ENCODE measurements at places on chromosomes 16 and 17. TPM values are rescaled to one million over a fixed set of nuclear protein-coding genes. Genes with fewer than 3 reads are reported as not detected.

DNA sequence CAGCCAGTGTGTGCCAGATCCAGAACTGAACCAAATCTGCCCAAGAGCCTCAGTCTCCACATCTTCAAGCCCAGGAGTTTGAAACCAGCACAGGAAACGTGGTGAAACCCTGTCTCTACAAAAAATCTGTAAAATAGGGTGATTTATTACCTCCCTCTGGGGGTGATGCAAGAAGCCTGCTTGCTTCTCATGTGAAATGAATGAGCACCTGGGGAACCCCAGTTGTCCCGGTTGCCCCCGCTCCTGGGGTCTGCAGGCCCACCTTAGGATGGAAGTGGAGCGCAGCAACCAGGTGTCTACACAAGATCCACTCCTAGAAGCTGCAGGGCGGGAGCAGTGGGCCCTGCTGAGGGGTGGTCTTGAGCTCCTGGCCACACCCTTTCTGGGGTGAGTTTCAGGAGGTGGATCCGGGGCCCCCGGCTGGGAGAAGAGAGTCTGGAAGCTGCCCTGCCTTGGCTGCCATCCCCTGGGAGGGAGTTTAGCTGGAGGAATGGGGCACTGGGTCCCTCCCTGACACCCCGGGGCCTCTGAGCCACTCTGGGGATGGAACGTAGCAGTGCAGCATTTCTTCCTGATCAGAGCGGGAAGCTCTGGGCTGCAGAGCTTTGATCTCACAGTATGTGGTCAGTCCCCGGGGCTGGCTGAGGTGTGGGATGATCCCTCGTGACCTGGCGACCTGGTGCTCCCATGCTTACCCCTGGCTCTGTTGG, 117.8 kb downstream of the RAB11FIP4 start:
- DNase-seq = no peak

DNA sequence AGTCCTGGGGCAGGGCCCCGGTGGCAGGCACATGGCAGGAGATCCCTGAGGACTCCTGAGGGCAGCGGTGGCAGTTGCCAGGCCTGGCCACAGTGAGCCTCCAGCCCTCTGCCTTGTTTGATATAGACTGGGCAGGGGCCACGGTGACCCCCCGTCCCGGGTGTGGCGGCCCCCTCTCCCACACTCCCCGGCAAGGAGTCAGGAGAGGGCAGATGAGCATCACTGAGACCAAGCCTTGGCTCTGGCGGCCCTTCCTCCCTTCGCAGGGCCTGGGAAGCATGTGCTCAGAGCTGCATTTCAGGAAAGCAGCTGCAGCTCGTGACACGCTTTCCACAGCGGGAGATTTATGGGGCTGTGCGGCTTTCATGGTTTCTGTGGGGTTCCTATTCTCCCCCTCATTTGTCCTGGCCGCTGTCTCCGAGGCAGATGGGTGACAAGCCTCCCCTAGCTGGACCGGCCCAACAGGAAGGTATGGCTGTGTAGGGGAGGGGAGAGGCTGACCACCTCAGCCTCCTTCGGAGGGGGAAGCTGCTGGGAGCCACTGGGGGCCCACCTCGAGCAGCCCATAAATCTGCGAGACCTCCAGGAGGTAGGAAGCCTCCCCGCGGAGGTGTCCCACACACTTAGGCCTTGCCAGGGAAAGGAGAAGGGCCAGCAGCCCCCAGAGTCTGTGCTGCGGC, 211.4 kb downstream of the NTN1 start:
- no peak for DNase-seq

DNA sequence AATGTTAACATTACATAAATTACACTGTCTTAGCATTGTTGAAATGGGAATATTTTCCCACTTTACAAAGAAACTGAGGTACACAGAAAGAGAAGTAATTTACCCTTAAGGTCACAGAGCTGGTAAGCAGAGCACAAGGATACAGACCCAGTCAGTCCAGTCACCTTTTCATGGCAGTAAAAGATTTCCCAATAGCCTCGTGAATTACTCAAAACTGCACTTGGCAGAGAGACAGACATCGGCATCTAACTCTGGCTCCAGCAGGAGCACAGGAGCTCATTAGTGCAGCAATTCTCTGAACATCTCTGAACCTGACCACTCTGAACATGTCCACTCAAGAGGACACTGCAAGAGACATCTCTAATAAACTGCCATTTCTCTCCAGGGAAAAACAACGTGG, 3.1 kb downstream of the TEX2 start:
- DNase-seq = peak; percentile 61

DNA sequence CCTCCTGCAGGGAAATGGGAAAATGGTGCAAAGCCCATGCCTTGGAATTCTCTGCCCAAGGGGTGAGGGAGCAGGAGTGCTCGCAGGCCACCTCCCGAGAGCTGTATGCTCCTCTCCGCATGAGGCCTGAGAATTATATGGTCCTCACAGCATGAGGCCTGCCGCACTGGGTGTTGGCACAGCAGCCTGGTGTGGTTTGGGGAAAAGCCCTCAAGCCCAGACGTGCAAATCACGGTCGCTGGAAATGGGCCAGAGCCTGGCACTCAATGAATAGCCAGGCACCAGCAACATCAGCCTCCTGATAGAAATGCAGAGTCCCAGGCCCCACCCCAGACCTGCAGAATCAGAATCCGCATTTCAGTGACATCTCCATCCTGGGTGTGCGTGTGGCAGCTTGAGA, 156.4 kb upstream of the FOXF1 start:
- no peak for DNase-seq

DNA sequence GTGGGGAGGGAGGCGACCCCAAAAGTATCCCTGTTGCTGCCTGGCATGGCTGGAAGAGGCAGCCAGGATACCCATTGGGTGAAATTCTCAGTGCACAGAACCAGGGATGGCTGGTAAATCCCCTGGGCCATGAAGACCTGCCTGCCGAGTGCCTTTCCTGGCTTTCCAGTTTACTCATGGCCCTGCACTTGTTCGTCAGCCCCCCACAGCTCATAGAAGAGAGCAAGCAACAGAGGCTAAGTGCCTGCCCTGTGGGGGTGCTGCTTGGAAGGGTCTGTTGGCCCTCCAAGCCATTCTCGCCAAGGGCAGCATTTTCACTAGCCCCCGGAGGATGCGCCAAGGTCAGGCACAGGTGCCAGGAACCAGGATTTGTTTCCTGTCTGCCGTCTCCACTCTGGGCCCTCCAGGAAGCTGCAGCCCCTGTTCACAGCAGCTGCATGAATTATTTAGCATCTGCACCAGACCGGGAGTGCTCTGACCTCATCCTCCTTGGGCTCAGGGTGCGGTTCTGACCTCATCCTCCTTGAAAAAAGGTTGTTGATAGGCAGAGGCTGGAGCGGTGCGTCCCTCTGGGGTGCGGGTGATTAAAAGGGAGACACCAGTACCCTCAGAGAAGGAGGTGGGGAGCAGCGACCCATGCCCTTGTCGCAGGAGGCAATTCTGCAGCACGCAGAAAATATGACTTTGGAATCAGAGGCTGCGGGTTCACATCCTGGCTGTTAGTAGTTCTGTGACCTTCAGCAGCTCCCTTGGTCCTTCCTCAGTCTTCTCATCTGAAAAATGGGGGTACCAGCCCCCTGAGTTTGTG, 14.2 kb upstream of the CD300A start:
- no peak for DNase-seq

Gene RECQL5
- total RNA-seq = 7.3 TPM

DNA sequence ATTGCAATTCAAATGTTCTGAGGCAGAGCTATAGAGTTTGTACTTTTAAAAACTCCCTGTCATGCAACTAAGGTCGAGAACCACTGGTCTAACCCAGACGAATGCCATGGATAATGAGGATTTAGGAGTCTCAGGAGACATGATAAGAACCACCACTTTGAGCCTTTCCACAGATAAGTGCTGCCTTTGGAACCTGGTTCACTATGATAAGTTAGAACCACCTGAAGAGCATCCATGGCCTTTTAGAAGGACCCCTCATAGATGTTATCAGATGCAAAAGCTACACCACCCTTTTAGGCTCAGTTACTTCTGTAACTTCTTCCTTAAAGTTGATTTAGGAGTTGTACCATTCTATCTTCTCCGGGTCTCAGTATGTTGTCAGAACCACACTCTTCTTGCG, 350.6 kb upstream of the CCL2 start:
- DNase-seq = no peak

Gene MMP28
- 0.18 TPM for total RNA-seq

DNA sequence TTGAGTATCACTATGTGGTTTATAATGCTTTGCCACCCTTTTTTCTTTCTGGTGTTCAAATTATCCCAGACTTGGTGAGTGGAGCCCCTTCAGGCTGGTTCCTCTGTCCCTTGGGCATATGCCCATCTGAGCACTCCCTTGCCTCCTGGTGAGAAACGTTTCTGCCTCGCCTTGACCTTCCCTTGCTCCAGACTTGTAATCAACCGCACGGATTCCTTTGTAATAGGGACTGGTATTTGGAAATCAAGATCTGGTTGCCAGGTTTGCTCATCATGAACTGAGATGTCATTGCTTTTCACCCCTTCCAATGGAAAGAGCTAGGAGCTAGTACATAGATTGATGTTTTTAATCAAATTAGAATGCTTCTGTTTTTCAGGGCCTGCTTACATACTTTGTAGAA, 43.7 kb downstream of the SEC14L1 start:
- DNase-seq = no peak

GRCh38 chr17:36525113-36525512, 9.6 kb downstream of the MYO19 start:
- DNase-seq = peak; percentile 65

Gene TNFSF12
- total RNA-seq = 2.7 TPM

DNA sequence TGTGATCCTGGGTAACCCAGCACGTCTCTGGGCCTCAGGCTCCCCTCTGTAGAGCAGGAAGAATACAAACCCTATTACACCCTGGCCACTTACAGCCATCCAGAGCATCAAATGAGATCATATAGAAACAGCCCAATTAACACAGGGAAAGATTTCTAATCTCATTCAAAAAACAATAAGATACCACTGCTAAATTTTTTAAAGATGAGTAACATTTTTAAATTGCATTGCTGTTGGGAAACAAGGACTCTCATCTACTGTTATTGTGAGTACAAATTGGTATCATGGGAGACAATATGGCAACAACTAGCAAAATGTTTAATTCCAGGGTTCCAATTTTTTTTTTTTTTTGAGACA, 41.1 kb downstream of the SRL start:
- peak; percentile 51 for DNase-seq

Gene CHP2
- not detected for total RNA-seq

Gene ADAD2
- not detected for total RNA-seq

GRCh38 chr17:9443811-9444210, 131.8 kb downstream of the STX8 start:
- DNase-seq = no peak

Gene SLC16A6
- total RNA-seq = 0.54 TPM

Gene DHX38
- total RNA-seq = 49.6 TPM

Gene PLXDC1
- under 0.01 TPM for total RNA-seq

Gene CBFA2T3
- total RNA-seq = not detected

DNA sequence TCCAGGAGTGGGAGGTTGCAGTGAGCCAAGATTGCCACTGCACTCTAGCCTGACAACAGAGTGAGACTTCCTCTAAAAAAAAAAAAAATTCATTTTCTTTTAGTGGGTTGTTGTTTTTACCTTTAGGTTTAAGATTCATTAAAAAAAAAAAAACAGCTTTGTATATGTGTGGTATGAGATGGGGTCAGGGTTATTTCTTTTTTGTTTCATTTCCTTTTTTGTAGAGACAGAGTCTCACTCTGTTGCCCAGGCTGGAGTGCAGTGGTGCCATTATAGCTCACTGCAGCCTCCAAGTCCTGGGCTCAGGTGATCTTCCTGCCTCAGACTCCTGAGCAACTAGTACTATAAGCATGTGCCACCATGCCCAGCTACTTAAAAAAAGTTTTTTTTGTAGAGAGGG, 47.0 kb downstream of the BCAS3 start:
- DNase-seq = no peak

Gene KCNH4
- total RNA-seq = not detected

- DNase-seq = no peak
Measured at GRCh38 chr16:47567321-47567720, 106.2 kb downstream of the PHKB start.

- DNase-seq = peak; percentile 78
Measured at GRCh38 chr16:10738231-10739077, 5.2 kb upstream of the NUBP1 start.

Gene KRTAP1-1
- 0.83 TPM for total RNA-seq

Gene DHRS7B
- 24.2 TPM for total RNA-seq

DNA sequence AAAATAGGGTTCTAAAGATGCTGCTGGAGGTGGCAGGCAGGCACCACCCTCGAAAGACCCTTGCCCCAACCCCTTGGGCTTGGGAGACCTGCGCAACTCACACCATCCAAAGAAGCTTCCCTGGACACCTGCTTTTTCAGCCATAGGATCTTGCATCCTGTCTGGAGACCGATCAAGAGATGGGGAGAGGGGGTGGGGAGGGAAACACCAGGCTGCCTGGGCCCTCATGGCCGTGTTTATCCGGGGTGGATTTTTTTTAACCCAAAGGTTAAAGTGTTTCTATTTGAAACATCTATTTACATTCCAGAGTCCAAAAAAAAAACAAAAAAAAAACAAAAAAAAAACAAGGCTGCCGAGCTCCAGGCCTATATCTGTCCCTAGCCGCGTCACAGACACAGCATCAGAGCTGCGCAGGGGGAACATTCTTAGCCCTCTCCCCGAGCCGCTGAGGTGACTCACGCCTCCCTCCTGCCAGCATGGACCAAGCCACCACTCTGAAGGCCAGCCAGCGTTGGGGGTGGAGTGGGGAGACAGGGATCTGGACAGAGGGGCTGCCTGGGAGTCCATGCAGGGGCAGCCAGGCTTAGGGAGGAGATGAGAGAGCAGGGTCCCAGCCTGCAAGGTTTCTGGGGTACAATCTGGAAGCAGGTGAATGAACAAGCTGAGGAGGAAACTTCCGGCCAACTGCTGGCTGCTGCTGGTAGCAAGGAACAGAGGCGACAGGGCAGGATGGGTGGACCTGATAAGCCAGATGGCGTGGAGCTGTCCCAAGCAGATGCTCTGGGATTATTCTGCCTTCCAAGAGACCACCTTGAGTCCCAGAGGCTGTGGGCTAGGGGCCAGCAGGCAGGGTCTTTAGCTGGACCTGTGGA, 14.8 kb downstream of the HDAC5 start:
- peak; percentile 98 for DNase-seq

Gene CKLF
- 66.7 TPM for total RNA-seq

Gene ADAM11
- total RNA-seq = 0.28 TPM

GRCh38 chr16:69413045-69413664, 11.3 kb upstream of the CYB5B start:
- DNase-seq = no peak

Gene CSH1
- not detected for total RNA-seq

GRCh38 chr17:65848751-65849150, 287.3 kb upstream of the AXIN2 start:
- DNase-seq = no peak

- DNase-seq = no peak
Measured at GRCh38 chr17:67107811-67108775, 63.7 kb downstream of the CACNG1 start.

- peak; percentile 56 for DNase-seq
Measured at GRCh38 chr17:8785547-8786413, 13.4 kb downstream of the MFSD6L start.

DNA sequence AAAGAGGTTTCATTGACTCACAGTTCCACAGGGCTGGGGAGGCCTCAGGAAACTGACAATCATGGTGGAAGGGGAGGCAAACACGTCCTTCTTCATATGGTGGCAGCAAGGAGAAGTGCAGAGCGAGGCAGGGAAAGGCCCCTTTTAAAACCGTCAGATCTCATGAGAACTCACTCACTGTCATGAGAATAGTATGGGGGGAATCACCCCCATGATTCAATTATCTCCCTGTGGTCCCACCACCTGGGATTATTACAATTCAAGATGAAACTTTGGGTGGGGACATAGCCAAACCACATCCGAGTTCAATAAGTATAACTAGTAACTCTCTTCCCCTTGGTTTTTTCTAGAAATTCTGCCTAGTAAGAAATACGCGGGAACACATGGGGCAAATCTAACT, 94.9 kb downstream of the AXIN2 start:
- no peak for DNase-seq
